Right lung (tissue), 10 donors: ENCODE measurements at places on chromosomes 12 and 14.

GRCh38 chr12:93502802-93503623 is 35.7 kb downstream of the MRPL42 start:
- peak; percentile 38 for DNase-seq

- DNase-seq = no peak
These were observed 22.2 kb downstream of the CPSF2 start for GRCh38 chr14:92143962-92144361.

DNA sequence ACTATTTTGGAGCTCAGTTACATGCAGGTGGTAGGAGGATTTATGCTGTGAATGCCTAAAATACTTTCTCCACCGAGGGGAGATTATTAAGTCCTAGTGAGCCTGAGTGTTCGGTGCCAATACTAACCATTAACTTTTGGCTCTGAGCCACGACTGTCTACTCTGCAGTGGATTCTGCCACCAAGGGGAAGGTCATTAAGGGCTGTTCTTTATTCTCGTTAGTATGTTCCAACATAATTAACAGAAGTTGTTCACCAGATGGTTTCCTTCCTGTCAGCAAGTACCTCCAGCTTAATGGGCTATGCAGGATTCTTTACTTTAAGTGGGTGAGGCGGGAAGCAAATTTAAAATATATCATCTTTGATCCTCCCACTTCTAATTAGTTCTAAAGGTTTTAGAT is 326.3 kb downstream of the BMP4 start:
- DNase-seq = no peak

GRCh38 chr14:20180486-20180885 is 10.2 kb upstream of the OR11G2 start:
- DNase-seq = no peak

- DNase-seq = peak; percentile 98
These were observed 47.2 kb upstream of the CTDSP2 start for GRCh38 chr12:57893431-57894353.

GRCh38 chr12:57549909-57550640 is at the start of gene KIF5A:
TSS of gene KIF5A (plus strand) at chr12:57550044. CDS start at chr12:57550272, 228 bp downstream.
- no peak for DNase-seq

DNA sequence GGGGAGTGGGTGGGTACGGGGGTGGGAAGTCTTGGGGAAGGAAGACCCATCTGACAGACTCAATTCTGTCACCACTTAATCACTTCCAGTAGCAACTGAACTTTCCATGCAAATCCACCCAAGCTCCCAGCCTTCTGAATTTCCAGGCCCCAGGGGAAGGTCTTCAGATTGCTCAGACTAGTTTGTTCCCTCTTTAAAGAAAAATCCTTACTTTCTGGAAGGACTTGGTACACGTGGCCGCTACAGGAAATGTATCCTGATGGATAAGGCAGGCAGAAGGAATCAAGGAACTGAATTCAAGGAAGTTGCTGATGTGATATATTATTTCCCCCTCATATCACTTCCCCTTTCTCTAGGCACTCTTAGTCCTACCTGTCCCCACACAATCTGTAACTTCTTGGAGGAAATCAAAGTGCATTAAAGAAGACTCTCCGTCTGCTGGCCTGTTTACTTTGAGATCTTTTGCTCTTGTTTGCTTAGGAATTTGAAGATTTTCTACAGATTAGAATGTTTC is 6.4 kb downstream of the NFKBIA start:
- no peak for DNase-seq

- DNase-seq = peak; percentile 90
These were observed 16.6 kb downstream of the FBRSL1 start for GRCh38 chr12:132506328-132507160.

DNA sequence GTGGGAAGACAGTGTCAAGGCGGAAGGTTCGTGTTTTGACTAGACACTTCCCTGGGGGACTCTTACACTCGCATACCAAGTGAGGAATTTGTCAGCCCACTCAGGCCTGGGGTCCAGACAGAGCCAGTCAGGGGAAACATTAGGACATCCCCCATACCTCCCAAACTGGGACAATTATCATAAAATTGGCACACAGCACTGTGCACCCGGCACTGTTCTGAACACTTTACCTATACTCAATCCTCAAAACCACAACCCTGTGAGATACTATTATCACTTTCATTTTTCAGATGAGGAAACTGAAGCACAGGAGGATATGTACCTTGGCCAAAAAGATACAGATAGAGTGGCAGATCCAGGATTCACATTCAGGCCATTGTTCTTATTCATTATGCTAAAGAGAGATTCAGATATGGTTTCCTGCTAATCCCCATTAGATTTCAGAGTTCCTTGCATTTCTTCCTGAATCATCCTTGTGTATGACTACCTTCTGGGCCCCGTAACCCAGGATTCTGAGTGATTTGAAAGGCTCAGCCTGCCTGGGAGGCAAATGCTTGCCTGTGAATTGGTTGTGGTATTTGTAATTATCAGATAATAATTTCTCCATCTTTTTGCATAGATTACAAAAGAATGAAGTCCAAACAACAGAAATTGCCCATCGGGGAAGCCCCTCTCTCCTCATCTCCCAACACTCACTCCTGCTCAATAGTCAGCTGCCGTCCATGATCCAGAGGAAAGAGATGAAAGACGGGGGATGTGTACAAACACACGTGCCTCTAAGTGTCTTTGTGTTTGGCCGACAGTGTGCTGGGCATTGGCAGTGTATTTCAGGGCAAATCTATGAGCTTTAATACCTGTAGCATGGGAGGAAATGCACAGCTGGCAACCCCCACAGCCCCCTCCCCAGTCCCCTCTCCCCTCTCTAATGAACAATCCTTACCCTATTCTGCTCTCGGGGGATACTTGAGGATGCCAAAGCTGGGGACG is 4.6 kb downstream of the TAC3 start:
- DNase-seq = no peak

GRCh38 chr14:20632448-20632830 is 9.1 kb downstream of the OR6S1 start:
- no peak for DNase-seq

DNA sequence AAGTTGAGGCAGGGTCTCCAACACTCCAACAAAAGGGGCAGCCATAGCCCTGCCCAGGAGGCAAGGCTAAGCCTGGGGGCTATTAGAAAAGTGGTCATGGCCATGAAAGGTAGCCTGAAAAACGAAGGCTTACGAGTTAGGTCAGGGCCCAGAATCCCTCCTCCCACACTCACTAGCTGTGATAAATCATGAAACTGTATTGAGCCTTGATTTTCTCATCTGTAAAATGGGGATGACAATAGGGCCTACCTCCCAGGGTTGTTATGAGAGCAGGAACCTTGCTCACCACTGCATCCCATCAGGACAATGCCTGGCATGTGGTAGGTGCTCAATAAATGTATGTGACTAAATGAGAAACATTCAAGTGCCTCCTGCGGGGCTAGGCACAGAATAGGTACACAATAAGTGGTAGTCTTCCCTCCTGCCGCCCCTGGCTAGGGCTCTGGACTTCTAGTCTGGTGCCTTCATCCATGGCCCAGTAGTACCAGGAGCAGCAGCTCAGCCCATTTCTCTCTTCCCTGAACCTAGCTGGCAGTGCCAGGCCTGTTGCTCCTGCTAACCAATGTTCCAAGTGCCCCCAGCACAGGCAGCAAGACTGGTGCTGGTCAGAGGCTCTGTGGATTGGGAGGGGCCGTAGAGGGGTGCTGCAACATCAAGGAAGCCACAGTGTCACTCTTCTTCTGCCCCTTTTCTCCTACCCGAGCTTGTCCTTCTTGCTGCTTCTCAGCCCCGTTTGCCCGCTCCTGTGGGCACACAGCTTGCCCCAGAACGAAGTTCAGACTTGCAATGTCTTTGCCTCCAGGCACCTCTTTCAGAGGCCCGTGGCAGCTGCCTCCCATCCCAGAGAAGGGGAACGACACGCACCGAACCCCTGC is 7.8 kb downstream of the PGF start:
- no peak for DNase-seq

- no peak for DNase-seq
These were observed 7.3 kb downstream of the STAT6 start for GRCh38 chr12:57103856-57104255.

DNA sequence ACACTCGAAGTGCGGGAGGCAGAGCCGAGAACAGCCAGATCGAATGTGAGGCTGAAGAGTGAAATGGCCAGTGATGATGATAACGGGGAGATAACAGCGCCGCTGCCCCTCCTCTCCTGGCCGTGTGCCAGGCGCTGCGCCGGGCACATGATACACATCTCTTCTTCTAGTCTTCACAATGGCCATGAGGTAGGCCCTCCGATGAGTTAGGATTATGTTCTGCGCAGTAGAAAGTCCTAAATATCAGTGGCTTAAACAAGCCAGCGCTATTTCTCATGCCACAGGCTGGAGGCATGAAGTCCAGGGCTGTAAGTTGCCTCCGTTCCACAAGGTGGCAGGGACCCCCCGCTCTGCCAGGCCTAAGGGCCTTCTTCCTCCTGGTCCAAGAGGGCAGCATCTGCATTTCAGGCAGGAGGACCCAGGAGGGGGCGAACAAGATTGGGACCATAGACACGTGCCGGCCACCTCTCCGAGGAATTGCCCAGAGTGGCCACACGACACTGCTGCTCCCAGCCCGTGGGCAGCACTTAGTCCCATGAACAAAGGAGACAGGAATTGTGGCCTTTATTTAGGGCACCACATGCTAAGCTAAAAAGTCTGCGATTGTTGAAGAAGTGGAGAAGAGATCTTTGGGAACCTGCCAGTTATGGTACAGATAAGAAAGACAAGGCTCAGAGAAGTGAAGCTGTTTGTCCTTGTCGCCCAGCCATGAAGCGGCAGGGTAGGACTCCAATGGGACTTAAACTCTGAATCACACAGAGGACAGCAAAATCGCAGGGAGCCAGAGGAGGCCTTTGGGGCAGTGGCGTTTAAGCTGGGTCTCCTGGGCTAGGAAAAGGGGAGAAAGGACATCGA is 10.9 kb upstream of the HVCN1 start:
- no peak for DNase-seq

DNA sequence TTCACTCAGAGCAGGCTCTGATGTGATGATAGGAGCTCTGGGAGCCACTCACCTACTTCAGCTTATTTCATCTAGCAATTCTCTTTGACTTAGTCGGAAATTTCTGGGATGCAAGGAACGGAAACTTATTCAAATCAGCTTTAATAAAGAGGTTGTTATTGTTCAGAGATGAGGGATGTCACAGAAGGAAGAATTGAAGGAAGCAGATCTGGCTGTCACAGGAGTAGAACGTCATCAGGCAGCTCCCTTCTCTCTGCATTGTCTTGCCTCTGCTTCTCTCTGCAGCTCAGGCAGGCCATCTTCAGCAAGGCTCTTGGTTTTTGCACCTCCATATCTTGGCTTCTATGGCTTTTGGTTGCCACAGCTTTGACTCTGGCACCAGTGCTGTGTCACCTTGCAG is 7.6 kb upstream of the TMEM30B start:
- DNase-seq = no peak

DNA sequence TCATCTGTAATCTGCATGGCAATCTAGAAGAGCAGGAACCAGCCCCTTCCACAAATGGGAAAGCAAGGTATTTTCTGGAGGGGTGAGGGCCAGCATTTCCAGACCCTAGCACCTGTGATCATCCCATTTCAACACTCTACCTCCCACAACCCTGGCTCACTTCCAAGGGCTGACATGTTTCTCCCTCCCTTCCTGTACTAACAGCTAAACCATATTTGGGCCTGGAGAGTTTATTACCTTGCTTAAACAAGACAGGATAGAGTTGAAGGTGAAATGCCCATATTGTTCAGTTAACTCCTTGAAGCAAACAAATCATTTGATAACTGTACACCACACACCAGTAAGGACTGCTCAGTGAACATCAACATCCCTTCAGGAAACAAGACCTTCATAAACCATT is 158.4 kb downstream of the PPM1H start:
- no peak for DNase-seq

- no peak for DNase-seq
These were observed 1448.0 kb downstream of the AACS start for GRCh38 chr12:126512916-126513913.

DNA sequence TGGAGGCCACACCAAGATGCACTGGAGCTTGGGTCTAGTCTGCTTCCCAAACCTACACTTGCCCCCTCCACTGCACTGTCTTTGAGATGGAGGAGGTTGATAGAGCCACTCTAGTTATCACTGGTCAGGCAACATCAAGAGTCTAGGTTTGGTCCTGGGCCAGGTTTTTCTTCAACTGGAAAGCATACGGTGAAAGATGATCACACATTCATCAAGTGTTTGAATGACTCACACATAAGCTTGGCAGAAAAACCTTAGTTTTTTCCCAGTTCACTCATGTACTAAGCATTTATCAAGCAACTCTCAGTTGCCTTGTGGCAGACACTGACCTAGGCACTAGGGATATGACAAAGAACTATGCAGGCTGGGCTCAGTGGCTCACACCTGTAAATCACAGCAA is 84.5 kb downstream of the PLEKHG3 start:
- DNase-seq = no peak

GRCh38 chr12:131565267-131566015 is 145.4 kb upstream of the SFSWAP start:
- DNase-seq = no peak

- DNase-seq = no peak
These were observed 25.9 kb upstream of the BLTP3B start for GRCh38 chr12:100168562-100168961.

GRCh38 chr14:81137316-81137715 is 83.4 kb downstream of the GTF2A1 start:
- DNase-seq = no peak

- no peak for DNase-seq
These were observed 12.6 kb upstream of the CD69 start for GRCh38 chr12:9773216-9773877.

GRCh38 chr12:12715459-12716150 is 1.6 kb upstream of the CDKN1B start:
- no peak for DNase-seq

DNA sequence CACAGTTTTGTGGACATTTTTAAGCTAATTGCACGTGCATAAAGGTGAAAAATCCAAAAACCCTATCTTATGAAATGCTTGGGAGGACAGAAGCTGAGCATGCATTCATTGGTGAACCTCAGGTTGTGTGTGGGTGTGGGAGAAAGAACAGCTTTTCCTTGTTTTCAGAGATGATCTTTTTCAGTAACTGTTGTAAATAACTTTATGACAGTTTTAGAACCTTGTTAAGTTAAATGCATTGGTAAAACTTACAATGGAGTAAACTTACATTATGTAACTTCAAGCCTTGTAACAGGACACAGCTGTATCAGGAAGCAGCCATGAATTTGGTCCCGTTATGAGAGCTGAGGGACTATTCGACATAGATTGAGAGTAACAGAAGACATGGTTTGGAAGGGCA is 587.4 kb downstream of the GALC start:
- no peak for DNase-seq

GRCh38 chr12:107238296-107238695 is 144.9 kb upstream of the CRY1 start:
- no peak for DNase-seq

DNA sequence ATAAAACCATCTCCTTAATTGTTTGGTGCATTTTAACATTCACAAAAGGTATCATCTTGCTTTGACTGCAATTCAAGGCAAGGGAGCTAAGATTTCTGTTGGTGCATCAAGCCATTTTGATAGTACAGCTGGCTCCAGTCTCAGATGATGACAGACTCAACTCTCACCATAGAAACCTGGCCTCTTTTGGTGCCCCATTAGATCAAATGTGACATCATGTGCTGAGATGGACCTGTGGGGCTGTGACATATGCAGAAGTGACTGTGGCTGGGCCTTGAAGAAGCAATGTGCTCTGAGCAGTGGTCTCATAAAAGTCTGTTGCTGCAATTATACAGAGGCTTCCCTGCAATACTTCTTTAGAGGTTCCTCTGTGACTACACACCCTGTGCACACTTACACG is 88.4 kb downstream of the SLC2A13 start:
- no peak for DNase-seq
